ENCODE measurements at places on chromosomes 1 and 21. TPM values are rescaled to one million over a fixed set of nuclear protein-coding genes. Genes with fewer than 3 reads are reported as not detected.

GRCh38 chr21:46286648-46287002 is 483 bp downstream of the YBEY start:
- H3K27ac ChIP-seq = peak overlapping the region; percentile 98
- H3K4me3 ChIP-seq = peak overlapping the region; percentile 99
- peaks cover 89% of the 10 kb centered on the region for H3K4me1 ChIP-seq

- H3K4me3 ChIP-seq = no peak overlapping the region
- DNase-seq = no peak
- H3K27me3 ChIP-seq = no peaks in the 10 kb centered on the region
- H3K4me1 ChIP-seq = no peaks in the 10 kb centered on the region
- H3K36me3 ChIP-seq = no peaks in the 10 kb centered on the region
These were observed 70.7 kb downstream of the PRRX1 start for GRCh38 chr1:170734412-170735175.

SPRR3 gene
- total RNA-seq = not detected

GRCh38 chr1:88302843-88303486 is 381.1 kb upstream of the PKN2 start:
- H3K4me3 ChIP-seq = no peak overlapping the region
- DNase-seq = no peak
- no peak overlapping the region for H3K27ac ChIP-seq
- H3K36me3 ChIP-seq = no peaks in the 10 kb centered on the region
- no peaks in the 10 kb centered on the region for H3K4me1 ChIP-seq

- no peak for DNase-seq
- no peaks in the 10 kb centered on the region for H3K4me1 ChIP-seq
- H3K36me3 ChIP-seq = no peaks in the 10 kb centered on the region
- no peaks in the 10 kb centered on the region for H3K27me3 ChIP-seq
- H3K4me3 ChIP-seq = no peak overlapping the region
- H3K27ac ChIP-seq = no peak overlapping the region
These were observed 269.6 kb downstream of the GRIK1 start for GRCh38 chr21:29670228-29670627.

DNA sequence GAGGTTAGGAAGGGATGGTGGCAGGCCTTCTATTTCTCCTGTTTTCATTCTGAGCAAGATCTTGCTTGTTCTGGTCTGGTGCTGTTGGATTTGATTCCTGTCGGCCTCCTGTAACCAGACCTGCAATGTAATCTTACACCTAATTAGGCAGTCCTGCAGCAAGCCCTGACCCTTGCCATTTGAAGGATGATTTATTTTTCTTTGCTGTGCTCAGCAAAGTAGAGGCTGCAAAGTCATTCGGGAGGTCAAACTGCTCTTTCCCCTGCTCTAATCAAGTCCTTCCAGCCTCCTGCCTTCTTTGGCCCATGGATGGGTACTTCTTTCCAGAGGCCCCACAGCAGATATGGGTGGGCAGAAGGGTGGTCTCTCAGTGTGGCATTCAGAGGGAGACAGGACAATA is 417.7 kb upstream of the USP24 start:
- no peak overlapping the region for H3K4me3 ChIP-seq
- H3K27me3 ChIP-seq = peaks cover 3% of the 10 kb centered on the region
- H3K27ac ChIP-seq = peak overlapping the region; percentile 8
- no peaks in the 10 kb centered on the region for H3K36me3 ChIP-seq
- no peak for DNase-seq

- no peaks in the 10 kb centered on the region for H3K4me1 ChIP-seq
- no peak for DNase-seq
- no peak overlapping the region for H3K4me3 ChIP-seq
- H3K27ac ChIP-seq = no peak overlapping the region
These were observed 19.3 kb downstream of the B3GALT5 start for GRCh38 chr21:39631842-39632562.

DNA sequence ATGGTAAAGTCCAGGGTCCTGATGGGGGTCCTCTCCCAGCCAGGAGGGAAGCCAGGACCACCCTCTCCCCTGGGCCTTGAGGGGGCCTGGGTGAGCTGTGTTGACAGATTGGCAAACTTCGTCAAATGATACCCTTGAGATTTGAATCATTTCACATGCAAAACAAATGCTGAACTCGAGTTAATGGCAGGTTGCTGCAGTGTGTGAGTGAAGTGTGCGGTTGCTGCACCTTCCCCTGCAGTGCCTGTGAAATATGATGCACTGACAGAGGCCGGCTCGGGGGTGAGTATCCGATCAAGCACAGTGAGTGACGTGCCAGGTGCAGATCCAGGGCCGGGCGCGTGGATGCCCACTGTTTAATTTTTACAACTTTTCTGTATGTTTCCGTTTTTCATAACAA is 5.7 kb upstream of the KRTAP12-1 start:
- no peaks in the 10 kb centered on the region for H3K36me3 ChIP-seq
- H3K4me1 ChIP-seq = no peaks in the 10 kb centered on the region
- no peak overlapping the region for H3K4me3 ChIP-seq
- H3K27ac ChIP-seq = no peak overlapping the region
- peaks cover 20% of the 10 kb centered on the region for H3K27me3 ChIP-seq

- peak overlapping the region; percentile 22 for H3K27ac ChIP-seq
- peaks cover 35% of the 10 kb centered on the region for H3K4me1 ChIP-seq
- no peak overlapping the region for H3K4me3 ChIP-seq
- H3K27me3 ChIP-seq = no peaks in the 10 kb centered on the region
These were observed 2.7 kb downstream of the SCYL3 start for GRCh38 chr1:169890761-169891538.

C1orf74 gene
- 1.8 TPM for total RNA-seq

- no peaks in the 10 kb centered on the region for H3K27me3 ChIP-seq
- DNase-seq = no peak
- H3K36me3 ChIP-seq = no peaks in the 10 kb centered on the region
These were observed 10.7 kb upstream of the LAMB3 start for GRCh38 chr1:209662879-209663327.

GJA9 gene
- total RNA-seq = not detected

- peak overlapping the region; percentile 49 for H3K4me3 ChIP-seq
- DNase-seq = peak; percentile 41
- H3K27ac ChIP-seq = peak overlapping the region; percentile 86
- H3K4me1 ChIP-seq = peaks cover 94% of the 10 kb centered on the region
These were observed 504 bp downstream of the DHRS3 start for GRCh38 chr1:12617511-12617900.

ZNF326 gene
- total RNA-seq = 19.2 TPM

SERTAD4 gene
- not detected for total RNA-seq

GRCh38 chr1:119222271-119222670 is 81.8 kb upstream of the WARS2 start:
- H3K4me1 ChIP-seq = no peaks in the 10 kb centered on the region
- H3K27me3 ChIP-seq = no peaks in the 10 kb centered on the region
- H3K27ac ChIP-seq = no peak overlapping the region
